ENCODE measurements at places on chromosomes 4 and X. TPM values are rescaled to one million over a fixed set of nuclear protein-coding genes. Genes with fewer than 3 reads are reported as not detected.
A peak's percentile ranks its signal among the peaks of the same experiment; 100 is the strongest.

- no peak for DNase-seq
These were observed 35.9 kb downstream of the DCAF8L2 start for GRCh38 chrX:27626066-27626465.

DNA sequence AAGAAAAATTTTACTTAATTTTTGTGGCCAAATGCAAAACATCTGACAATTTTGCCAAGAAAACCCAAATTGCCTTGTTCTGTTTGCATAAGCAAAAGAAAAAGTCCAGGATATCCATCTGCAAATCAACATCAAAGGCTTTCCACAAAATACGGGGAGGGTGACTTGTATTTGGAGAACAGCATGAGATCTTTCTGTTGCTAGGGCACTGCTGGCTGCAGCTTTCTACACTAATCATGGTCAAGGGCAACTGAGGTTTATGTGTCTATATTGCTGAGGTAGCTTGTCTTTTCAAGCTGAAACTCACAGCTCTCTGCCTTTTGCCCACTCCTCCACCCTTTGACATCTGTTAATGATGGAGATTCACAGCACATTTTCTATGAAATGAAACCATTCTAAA lies 389.1 kb downstream of the NKX6-1 start:
- DNase-seq, result no peak

DNA sequence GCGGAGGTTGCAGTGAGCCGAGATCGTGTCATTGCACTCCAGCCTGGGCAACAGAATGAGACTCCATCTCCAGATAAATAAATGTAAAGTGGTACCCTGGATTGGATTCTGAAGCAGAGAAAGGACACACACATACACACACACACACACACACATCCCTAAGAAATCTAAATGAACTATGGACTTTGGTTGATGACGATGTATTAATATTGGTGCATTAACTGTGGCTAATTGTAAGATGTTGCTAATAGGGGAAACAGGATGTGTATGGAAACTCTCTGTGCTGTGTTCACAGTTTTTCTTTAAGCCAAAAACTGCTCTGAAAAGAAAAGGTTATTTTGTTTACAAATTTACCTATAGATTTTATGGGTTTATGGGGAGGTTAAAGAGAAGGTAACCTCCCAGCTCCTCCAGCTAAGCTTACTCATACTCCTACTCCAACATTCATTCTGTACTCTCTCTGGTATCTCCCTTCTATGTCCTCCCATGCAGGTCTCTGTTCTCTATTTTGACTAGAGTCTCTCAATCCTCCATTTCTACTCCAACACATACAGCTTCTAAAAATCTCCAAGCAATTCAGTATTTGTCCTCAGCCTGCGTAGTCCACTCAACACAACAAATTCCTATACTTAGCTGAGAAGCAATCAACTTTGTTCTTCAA lies 46.5 kb upstream of the RELL1 start:
- no peak for DNase-seq

DNA sequence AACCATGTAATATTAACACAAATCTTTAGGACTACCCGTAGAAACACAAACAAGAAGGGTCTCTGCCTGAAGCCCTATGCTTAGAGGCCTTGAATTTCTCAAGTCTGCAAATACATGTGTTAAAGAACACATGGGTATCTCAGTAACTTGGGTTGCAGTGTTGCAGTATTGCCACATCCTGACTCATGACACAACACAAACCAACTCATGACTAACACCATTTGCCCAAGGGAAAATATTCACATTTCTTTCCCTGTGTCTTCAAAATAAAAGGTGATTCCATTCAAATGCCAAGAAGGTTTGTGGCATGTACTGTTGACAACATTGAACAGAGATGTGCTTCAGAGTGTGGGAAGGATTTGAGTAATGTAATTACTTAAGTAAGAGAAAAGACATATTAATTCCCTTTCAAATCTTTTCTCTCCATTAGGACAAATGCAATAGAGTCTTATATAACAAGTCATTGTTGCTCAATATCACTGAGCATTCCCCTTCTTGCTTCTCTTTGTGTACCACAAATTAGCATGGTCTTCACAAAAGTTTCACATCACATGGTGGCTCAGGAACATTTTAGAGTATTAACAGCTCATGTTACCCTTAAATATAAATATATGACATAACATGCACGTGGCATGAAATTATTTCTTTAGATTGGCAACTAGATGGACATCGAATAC lies 487.1 kb downstream of the STPG2 start:
- peak; percentile 33 for DNase-seq

DNA sequence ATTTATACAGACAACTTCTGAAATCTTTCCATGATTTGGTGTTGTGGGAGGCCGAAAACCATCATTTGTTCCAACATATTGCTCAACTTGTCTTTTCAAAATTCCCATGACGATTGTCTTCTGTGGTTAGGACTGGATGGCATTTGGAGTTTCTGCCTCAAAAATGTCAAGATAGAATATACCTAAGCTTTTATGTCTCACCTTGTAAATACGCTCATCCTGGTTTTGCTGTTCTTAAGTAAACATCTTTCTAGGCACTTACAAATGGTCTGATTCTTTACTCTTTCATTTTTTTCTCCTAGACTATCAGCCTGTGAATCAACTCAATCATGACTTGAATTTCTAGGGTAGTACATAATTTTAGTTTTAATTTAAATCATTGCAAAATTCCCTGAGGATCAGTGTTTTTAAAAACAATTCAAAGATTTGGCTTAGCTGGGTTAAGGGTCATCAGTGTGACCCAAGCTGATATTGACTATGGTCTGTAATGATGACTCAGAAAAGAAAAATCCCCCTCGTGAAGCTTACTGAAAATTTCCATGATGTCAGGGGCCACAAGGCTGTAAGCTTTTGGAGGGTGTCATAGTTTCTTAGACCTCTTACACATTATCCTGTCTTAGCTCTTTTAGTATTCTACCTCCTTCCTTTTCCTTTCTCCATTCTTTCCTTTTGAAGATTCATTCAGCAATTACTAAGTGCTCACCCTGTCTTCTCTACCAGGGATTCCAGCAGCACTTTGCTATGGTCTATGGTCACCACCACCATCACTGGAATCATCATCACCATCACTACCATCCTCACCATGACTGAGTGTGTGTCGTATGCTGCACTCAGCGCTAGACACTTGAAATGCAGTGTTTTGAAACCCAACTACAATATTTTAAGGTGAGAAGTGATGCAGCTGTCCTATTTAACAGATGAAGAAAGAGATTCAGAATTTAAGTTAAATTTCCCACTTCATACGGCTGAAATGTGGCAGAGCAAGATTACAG lies 124.4 kb downstream of the CPE start:
- peak; percentile 4 for DNase-seq

DNA sequence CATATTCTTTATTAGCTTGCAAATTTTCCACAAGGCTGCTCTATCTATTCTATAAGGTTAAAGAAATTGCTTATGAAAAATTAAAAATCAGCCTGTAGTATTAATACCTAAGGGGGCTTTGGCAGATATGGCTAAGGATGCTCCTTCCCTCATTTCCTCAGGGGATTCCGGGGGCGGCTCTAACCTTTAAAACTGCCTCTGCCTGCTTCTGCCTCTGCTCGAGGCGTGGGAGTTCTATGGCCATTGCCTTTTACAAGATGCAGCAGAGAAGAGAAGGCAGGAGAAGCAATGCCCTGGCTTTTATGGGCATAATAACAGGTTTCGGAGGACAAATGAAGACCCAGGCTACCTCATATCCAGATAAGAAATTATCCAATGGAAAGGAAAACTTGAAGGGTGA lies 8.6 kb upstream of the CDKN2AIP start:
- no peak for DNase-seq

GRCh38 chrX:129982300-129983251 lies at the start of gene BCORL1:
TSS of gene BCORL1 (plus strand) at chrX:129982635. CDS start at chrX:130005232, 22,597 bp downstream.
- DNase-seq, result peak; percentile 79

GRCh38 chr4:150322646-150323045 lies 244.4 kb downstream of the DCLK2 start:
- DNase-seq, result no peak

DNA sequence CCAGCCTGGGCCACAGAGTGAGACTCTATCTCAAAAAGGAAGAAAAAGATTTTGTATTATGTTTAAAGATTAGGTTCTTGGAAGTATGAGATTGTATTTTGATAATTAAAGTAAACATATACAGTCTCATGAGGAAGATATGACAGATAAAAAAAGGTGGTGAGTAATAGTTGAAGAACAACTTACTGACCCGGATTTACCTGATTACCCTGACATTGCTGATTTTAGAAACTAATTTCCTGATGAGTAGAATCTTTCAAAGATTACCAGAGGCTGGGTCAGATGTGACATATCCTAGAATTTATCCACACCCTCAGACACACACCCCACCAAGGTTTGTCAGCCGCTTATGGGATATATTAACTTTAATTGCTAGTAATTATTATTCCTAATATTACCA lies 9.5 kb downstream of the CDKL5 start:
- no peak for DNase-seq

DNA sequence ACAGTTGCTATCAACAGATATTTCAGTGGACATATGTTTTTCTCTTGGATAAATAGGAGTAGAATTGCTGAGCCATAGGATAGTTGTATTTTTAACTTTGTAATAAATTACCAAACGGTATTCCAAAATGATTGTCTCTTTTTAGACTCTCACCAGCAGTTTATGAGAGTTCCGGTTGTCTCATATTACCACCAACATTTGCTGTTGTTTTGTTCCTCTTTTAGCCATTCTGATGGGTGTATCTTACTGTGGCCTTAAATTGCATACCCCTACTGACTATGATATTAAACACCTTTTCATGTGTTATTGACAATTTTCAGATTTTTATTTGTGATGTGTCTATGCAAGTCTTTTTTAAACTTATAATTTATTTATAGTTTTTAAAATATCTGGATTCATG lies 39.7 kb downstream of the SNX25 start:
- DNase-seq, result no peak

DNA sequence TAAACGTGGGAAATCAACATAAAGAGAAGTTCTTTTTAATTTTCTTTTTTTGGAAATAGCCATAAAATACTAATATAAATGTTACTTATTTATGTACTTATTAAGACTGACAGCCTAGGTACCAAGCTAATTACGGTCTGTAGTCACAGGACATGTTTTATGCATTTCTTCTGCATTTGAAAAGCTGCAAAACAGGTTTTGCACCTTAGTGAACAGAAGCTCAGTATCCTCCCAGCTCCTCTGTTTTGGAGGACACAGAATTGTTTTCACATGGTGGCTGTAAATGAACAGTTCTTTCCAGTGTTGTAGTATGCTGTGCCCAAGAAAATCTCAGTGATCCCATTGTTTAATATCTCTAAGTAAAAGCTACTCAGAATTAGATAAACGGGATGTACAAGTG lies 1788.0 kb upstream of the TENM3 start:
- DNase-seq, result no peak

GRCh38 chr4:152081024-152081423 lies 320.2 kb upstream of the GATB start:
- DNase-seq, result no peak

DNA sequence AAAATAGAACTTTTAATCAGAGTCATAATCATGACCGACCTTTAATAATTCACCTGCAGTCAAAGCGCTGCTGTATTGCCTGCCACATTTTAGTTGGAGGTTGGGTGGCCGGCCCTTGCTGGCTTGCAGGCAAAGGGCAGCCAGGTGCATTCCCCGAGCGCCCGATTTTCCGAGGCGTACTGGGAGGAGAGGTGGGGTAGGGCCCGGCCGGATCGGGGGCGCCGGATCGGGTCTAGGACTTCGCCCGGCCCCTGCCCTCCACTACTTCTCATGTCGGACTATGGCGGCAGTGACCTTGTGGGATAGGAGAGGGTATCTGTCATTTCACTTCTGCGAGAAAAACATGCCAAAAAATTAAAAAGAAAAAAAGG lies 2.5 kb upstream of the RS1 start:
- DNase-seq, result no peak

DNA sequence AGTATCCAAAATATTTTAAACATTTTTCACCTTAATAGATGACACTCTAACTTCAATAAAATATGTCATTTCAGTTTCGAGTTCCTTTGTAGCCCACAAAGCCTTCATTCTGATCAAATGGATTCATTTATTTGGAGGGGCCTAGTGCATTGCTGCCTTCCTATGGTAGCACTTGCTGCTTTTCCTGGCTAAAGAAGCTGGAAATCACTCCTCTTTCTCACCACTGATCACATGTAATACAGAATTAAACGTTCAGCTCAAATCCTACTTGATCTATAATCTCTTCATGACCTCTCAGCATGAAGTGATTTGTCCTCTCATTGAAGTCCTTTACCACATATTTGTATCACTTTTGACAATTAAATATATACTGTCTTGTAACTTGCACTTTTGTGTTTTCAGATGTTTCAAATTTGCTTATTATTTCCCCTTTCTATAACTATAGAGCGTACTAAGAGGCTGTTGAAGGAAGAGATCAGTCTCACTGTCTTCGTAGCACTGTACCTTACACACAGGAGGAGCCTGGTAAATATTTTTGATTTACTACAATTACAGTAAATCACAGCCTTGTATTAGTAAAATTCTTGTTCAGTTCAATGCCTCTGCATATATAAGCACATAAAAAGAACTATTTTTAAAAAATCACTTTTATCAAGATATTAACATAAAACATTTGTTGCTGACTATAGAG lies 555 bp downstream of the CFI start:
- DNase-seq, result no peak

DNA sequence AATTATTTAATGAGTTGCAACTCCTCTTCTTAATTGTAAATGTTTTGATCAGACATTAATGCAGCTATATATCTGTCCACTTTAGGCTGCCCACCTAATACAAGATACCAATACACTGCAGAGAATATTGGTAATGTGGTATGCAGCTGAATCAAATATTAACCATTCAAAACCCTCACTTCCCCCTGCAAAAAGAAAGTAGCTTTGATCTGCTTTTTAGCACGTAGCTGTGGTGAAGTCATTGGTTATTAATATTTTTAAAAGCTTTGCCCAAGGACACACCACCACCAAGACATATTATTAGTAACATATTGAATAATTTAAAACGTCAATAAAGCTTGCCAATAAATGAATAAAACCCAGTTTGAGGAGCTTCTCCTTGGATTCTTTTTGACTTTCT lies 28.6 kb upstream of the CYP2U1 start:
- DNase-seq, result no peak

Gene EXOSC9
- total RNA-seq, result 58.6 TPM

Gene XK
- total RNA-seq, result 2.6 TPM

Gene MAPK10
- 0.52 TPM for total RNA-seq

Gene FREM3
- total RNA-seq, result not detected

Gene AFM
- not detected for total RNA-seq

Gene ATP2B3
- not detected for total RNA-seq

Gene SUPT20HL2
- total RNA-seq, result not detected

Gene SPANXD
- not detected for total RNA-seq

Gene MAGEA2
- total RNA-seq, result 48.1 TPM

Measured in HCT116 (cell line).